NCI-H1436 treated with DMSO at 0.1 percent for 48 hours (cell line): ENCODE measurements at places on chromosomes 6 and 20.

DNA sequence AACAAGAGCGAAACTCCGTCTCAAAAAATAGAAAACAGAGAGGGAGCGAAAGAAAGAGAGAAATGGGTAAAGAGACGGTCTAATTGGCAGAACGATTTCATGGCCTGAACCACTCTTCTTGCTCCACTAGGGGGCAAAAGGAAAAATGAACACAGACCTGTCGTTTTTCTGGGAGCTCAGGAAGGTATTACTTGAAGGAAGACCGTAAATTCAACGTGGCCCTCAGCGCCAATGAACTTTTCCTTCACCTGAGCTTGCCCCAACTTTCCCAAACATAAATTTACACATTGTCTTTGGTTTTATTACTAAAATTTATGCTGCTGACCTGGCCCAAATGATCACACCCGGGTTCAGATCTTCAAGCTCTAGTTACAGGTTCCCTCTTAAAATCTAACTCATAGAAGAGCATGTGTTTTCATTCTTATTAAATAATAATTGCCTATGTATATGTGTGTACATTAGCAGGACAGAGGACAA lies 67.3 kb downstream of the ATP9A start:
- no peak for DNase-seq

DNA sequence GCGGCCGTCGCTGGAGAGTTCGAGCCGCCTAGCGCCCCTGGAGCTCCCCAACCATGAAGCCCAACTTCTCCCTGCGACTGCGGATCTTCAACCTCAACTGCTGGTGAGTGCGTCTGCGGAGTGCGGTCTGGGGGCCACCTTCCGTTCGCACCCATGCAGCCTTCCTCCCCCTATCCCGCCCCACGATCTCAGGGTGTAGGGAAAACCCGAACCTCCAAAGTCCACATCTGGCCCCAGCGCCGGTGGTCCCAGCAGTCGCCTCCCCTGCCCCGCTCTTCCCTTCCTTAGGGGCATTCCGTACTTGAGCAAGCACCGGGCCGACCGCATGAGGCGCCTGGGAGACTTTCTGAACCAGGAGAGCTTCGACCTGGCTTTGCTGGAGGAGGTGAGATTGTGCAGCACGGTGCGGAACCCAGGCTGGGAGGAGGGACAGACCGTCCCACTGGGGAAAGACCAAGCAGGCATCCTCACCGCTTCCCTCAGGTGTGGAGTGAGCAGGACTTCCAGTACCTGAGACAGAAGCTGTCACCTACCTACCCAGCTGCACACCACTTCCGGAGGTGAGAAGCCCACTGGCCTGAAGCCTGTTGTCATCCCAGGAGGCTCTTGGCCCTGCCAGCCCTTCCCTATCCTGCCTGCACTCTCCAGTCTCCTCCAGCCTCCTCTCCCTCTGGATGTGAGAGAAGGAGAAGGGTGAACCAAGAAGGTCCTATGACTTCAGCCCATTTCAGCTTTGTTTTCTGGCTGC lies 719 bp downstream of the SMPD2 start:
- DNase-seq, result no peak

DNA sequence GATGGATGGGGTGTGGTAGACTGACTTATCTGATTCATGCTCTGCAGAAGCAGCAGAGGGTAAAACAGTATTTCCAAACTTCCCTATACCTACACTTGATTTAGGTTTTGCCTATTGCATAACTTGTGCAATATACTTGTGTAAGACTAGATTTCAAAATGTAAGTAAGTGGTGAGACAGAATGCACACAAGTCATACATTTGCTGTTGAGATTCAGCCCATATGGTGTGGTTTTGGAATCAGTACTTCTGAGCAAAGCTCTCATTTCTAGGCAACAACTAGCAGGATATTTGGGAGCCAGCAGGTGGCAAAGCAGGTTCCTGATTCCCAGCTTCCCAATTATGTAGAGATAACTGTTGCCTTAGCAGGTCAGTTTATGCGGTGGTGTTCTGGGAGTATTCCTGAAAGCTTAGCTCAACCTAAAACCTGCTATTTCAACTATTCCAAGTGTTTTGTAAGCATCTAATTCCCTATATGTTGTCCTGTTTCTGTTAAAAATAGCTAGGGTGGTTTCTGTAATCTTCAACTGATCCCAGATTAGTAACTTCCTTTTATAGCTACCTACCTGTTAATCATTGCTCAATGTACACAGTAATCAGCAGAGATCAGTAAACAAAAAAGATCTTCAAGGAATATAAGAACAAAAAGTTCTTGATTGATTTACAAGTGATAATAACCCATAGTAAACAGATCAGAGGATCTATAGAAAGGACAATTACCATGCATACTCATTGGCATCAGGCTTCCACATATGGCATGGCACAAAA lies 8.5 kb upstream of the FABP7 start:
- DNase-seq, result no peak

DNA sequence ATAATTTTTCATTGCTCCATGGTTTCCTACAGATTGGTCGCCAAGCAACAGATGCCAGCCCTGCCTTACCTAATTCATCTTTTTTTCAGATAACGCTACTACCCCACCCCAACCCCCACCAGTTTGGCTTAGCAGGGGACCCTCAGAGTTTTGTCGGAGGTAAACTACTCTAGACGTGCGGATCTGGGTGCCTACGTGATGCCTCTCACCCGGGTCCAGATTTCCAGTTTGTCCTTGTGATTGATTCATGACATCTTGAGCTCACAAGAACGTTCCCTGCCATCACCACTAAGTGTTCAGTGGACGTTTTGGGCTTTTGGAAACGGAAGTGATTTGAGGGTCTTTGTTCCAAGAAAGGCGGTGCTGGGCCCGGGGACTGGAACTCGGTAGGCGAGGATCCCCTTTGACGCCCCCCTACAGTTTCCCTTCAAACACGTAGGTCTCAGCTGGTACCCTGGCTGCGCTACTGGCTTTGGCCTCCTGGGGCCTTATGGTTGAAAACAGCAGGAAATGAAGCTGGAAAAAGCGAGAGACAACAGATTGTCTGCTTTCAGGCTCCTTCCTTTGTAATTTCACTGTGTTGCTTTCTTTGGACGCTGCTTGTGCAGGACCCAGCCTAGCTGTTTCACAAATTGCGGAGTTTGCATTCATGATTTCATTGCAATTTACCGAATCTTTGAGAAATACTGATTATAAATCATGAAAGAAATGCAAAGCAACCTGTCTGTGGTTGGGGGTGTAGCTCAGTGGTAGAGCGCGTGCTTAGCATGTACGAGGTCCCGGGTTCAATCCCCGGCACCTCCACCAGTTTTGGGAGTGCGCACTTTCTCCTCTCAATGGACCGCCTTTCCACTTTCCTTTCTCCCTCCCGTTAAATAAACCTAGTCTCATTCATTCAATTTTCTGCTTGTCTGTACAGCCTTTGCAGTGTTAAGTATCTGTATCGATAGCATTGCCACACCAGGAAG lies 81.0 kb downstream of the GPX5 start:
- DNase-seq, result peak; percentile 88

GRCh38 chr6:84779380-84779779 lies 15.0 kb upstream of the TBX18 start:
- no peak for DNase-seq

DNA sequence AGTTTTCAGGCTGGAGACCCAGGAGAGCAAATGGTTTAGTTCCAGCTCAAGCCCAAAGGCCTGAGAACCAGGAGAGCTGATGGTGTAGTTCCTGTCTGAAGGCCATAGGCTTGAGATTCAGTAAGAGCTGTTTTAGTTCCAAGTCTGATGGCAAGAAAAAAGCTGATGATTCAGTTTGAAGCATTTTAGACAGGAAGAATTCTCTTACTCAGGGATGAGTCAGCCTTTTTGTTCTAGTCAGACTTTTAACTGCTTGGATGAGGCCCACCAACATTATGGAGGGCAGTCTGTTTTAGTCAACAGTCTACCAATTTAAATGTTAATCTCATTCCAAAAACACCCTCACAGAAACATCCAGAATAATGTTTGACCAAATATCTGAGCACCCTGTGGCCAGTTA lies 2.5 kb downstream of the ZSCAN26 start:
- no peak for DNase-seq

- no peak for DNase-seq
These were observed 33.2 kb downstream of the COL21A1 start for GRCh38 chr6:56214041-56214702.

DNA sequence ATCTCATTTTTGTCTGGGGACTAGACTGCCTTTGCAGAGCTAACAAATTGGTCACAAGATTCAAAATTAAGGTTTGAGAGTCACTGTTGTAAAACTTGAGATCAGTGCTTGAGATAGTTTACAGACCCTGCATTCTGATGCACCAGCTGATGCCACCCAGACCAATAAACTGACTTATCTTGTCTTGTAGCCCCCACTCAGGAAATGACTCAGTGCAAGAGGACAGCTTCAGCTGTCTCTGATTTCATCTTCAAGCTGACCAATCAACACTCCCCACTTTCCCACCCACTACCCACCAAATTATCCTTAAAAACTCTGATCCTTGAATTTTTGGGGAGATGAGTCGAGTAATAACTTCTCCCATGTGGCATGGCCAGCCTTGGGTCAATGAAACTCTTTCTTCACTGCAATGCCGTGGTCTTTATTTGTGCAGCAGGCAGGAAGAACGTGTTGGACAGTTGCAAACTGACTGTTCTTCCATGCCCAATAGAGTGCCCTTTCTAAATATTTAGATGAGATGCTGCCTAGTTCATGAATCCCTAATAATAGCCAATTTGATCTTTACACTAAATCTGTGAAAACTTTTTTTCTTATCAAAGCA lies 48.3 kb upstream of the PROKR2 start:
- no peak for DNase-seq
